ENCODE measurements at places on chromosomes 5 and 9.

DNA sequence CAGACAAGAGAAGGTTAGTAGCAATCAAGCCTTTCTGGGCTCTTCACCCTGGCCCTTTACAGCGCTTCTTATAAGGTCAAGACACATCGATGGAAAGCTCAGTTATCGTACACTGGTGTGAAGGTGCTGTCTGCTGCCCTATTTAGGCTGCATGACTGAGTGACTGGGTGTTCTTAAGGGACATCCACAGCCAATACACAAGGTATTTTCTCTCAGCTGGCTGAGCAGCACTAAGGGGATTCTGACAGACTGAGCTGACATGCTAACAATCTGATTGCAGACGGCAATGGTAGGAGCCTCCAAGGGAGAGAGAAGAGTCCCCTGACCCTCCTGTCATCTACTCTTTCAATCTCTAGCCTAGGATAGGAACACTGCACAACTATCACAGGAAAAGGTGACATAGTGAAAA lies 577.9 kb downstream of the ISL1 start:
- DNase-seq, result no peak

GRCh38 chr5:143105216-143105905 lies 298.1 kb downstream of the NR3C1 start:
- DNase-seq, result no peak

GRCh38 chr9:127562841-127563401 lies 49.2 kb upstream of the STXBP1 start:
- no peak for DNase-seq

DNA sequence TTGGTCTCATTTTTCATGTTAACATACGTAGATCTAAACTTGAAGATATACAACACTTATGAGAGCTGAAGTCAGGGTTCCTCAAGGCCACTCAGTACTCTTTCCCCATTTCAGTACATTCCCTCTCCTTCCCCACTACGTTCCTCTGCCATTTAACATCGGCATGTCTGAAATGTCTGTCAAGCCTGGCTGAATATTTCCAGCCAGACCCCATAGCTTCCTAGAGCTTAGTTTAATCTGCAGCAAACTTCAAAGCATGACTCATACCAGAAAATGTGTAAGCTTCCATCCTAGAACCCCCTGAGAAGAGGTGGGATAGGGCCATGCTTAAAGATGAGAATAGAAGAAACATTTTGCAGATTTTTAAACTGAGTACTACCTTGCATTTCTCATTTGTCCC lies 6.2 kb downstream of the GZMA start:
- no peak for DNase-seq

DNA sequence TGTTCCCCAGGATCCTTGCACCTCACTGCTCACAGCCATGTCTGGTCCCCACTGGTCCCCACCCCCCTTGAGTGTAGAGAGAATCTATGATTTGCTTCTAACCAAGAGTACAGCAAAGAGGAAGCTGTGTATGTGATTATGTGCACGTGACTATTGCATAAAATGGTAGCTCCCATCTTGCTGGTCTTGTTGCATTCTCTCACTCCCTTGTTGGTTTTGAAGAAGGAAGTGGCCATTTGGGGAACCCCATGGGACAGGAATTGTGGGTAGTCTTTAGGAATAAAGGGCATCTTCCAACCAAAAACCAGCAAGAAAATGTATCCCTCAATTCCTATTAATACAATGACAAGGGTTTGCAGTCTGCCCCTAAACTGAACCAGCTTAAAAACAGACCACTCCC lies 5.2 kb upstream of the FCN2 start:
- DNase-seq, result no peak

GRCh38 chr9:105678781-105679180 lies 15.6 kb upstream of the TMEM38B start:
- no peak for DNase-seq

DNA sequence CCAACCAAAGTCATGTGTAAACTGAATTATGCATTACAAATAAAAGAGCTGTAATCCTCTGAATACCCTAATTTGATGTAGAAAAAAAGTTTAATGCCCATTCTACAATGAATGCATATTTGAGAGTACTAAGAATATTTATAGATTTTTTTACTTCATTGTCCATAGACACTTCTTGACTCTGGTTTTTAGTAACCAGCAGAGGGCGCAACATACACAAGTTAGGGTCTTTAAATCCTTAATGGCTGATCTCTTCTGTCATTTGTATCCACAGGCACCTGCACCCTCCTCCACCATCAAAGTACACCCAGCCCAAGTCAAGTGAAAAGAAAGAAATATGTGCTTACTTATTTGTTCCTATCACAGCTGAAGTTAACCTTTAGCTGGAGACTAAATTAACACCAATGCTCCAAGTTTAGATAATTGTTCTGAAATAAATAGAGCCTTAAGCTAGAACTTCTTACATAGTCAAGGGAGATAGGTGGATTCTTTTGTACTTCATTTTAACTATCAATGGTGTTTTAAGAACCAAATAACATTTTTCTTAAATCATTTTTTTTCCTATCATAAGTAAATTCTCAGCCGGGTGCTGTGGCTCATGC lies 524.2 kb upstream of the DAB2 start:
- DNase-seq, result peak; percentile 64

GRCh38 chr9:20701060-20701459 lies 17.0 kb downstream of the FOCAD start:
- DNase-seq, result peak; percentile 94

DNA sequence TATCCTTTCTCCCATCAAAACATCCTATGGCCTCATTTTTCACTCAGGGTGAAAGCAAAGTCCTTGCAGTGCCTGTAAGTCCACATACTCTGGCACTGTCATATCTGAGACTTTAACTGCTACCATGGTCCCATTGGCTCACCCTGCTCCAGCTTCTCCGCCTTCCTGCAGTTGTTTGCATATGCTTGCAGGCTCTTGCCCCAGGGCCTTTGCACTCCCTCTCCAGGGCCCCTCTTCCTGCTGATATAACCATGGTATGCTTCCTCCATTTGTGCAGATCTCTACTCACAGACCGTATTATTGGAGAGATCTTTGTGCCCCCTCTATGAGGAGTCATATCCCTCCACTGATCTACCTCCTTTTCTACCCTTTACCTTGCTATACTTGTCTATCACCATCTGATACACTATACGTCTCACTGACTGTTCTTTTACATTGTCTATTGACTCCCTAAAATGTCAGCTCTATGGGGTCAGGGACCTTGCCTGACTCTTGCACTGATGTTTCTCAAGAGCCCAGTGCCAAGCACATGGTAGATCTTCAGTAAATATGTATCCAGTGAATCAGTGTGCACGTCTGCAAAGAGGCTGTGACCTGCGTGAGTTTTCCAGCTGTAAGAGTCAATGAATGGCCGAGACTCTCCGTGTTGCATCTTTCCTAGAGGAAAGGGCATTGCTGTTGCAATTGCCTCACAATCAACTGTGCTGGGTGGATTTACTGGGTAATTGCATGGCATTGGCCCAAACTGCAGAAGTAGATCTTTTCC lies 81.7 kb upstream of the CPEB4 start:
- DNase-seq, result no peak

DNA sequence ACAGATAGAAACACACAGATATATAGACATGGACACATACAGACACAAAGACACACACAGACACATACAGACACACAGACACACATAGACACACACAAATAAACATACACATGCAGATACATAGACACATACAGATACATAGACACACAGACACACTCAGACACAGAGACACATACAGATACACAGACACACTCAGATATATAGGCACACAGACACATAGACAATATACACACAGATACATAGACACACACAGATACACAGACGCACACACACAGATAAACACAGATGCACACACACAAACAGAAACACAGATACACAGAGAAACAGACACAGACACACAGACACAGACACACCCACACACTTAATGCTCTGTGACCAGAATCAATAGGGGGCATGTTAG lies 156.8 kb downstream of the IRX2 start:
- DNase-seq, result no peak

GRCh38 chr5:169933127-169933526 lies 47.2 kb downstream of the INSYN2B start:
- DNase-seq, result no peak

GRCh38 chr9:134223591-134224122 lies 59.3 kb upstream of the RNU6ATAC start:
- no peak for DNase-seq

DNA sequence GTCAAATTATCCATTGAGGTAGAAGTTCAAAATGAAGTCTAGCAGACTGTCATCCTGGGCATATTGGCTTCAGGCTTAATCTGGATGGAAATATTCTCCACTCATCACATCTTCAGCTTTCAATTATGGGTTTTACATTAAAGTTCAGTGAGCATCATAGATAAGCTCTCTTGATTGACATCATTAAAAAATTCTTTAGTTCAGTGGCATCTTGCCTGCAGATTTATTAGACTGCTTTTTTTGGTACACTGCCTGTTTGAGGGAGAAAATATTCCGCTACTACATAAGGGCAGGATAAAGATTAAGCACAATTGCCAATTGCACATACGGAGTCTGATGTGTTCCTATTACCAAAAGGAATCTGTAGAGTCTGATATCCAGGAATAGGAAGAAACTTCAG lies 2353.8 kb downstream of the MAT2B start:
- no peak for DNase-seq

- DNase-seq, result peak; percentile 33
Measured at GRCh38 chr5:2173151-2173834, 290.6 kb upstream of the IRX4 start.

GRCh38 chr9:114852050-114852594 lies 46.3 kb upstream of the TNFSF15 start:
- DNase-seq, result no peak

DNA sequence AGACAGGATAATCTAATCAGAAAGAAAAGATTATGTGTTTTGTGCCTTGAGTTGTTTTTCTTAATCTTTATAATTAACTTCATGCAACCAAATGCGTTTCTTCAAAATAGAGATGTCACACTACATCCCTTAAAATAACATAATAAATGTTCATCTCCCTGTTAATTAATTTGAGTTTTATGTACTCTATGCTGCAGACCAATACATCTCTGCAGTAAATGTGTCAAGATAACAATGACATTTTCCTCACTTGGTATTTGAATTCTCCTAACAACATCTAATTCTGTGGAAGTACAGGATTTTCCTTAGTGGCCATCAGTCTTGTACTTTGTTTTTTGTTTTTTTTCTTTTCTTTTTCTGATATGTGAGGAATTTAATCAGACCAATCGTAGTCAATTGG lies 279.2 kb upstream of the TYRP1 start:
- DNase-seq, result no peak

- DNase-seq, result no peak
Measured at GRCh38 chr9:99058964-99059921, 45.7 kb upstream of the TGFBR1 start.

DNA sequence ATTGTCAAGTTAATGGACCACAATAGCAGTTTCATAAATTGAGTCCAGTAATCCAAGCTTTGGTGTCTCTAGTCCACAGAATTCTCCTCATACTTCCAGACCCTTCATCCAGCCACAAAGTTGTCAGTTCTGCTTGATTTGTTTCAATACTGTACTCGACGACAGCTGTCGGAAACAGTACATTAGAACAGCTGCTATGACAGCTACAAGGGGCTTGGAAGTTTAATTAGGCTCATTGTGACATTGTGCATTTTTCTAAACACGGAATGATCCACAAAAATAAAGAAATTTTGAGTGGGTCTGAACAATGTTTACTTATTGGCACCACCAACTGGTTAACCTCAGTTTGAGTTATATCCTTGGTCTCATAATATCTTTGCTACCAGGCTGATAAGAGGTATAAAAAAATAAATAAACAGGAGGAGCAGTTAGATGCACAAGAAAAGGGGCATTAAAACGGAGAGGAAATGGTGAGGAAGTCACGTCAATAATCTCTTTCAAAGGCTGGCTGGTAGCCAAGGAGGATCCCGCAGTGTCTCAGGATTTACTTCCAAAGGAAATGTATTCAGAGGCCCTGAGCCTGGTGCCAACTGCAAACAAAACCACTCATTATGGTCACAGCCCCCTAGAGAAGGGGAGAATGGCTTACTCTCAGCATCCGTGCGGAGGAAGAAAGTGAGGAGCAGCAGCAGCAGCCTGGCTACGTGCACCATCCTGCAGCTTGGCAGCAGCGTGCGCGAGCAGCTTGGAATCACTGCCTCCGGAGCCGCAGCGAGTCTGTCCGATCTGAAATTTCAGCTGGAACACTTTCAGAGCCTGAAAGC lies 933.8 kb upstream of the DMAC1 start:
- DNase-seq, result peak; percentile 93

DNA sequence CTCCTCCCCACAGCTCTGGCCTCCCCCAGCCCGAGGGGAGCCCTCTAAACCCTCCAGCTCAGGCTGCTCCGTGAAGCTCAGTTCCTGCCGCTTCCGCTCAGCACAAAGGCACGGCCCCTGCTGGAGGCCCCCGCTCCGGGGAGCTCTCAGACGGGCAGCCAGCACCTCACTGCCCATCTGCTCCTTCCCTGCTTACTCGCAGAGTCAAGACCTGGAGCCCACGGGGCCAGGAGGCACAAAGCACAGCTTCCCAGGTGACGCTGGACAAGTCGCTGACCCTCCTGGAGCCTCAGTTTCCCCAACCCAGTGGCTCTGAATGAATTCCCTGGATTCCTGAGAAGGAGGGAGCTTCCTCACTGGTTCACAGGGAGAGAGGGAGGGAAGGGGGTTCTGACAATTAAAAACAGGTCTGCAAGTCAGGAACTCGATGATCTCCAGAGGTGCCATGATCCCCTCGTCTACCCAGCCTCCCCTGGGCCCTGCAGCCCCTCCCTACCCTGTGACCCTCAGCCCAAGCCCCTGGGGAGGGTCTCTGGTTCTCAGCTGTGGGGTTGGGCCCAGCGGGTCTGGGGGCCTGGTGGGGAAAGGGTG lies 36.2 kb downstream of the VAV2 start:
- peak; percentile 67 for DNase-seq

DNA sequence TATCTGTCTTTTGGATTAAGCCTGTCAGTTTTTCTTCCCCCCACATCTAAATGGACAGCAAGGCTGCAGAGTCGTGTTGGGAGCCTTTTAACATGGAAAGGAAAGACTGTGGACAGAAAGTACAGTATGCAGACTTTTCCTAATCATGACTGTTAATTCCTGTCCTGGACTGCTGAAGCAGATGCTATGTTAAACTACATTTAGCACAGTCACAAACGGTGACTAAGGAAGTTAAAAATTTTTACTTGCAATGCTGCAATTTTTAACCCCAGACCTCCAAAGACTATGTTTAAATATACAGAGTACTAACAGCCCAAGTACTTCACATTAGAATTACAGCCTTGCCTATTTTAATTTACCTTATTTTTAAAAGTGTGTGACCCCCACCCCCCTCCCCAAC lies 51.8 kb downstream of the ELAVL2 start:
- DNase-seq, result no peak

DNA sequence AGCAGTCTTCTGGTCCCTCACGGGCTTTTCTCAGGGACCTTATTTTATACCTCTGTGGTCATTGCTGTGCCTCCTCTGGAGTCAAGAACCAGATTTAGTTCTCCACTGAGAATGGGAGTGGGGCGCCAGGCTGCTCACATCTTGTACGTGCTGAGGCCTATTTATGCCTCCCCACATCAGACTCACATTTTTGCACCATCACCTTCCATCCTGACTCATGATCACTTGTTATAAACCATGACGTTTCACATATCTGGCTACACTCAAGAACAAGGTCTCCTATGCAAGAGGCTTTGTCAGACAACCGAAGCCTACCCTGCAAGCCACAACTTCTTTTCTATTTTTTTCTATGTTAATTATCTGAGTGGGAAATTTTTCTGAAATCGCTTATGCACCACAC lies 10.7 kb downstream of the PRUNE2 start:
- no peak for DNase-seq

- no peak for DNase-seq
Measured at GRCh38 chr9:20732118-20732517, 48.1 kb downstream of the FOCAD start.
